ENCODE measurements at places on chromosomes 2 and 18.

- no peak for DNase-seq
Observed at GRCh38 chr2:172256886-172257285, 154.2 kb upstream of the DLX2 start.

- no peak for DNase-seq
Observed at GRCh38 chr18:50791599-50792438, 28.0 kb downstream of the MRO start.

DNA sequence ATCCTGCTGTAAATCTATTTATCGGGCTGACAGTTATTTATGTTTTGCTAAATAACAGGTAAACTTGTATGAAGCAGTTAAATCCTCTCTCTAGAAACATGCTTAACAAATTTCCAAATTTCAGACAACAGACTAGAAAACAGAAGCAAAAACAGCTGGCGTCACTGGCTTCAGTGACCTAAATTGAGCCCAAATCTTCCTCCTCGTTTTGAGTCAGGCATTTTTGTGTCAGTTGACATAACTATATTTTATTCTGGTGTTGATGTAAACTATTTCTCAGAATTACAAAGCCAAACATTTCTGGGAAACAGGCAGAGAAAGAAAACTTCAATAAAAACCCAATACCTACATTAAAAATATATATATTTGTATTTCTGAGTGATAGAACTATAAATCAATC, 21.7 kb downstream of the RBMS1 start:
- DNase-seq, result no peak

- no peak for DNase-seq
Observed at GRCh38 chr2:165105926-165106325, 97.9 kb downstream of the SCN3A start.

DNA sequence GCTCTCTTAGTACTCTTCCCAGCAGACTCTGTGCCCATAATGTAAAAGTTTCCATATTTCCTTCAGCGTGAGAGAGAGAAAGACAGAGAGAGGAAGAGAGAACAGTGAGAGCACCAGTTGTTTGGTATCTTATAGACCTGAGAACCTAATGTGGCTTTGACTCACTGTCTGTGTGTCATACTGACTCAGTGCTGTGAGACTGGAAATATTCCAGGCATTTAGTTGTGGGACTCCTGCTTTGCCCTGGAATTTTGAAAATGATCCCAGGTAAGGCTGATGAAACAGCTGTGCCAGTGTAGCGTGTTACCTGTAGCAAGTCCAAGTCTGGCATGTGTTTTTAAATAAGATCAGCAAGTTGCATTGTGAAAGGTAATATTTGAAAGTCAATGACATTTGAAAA, 87.9 kb upstream of the KCNH7 start:
- DNase-seq, result peak; percentile 92

GRCh38 chr2:235955664-235956063, 212.5 kb downstream of the GBX2 start:
- no peak for DNase-seq

DNA sequence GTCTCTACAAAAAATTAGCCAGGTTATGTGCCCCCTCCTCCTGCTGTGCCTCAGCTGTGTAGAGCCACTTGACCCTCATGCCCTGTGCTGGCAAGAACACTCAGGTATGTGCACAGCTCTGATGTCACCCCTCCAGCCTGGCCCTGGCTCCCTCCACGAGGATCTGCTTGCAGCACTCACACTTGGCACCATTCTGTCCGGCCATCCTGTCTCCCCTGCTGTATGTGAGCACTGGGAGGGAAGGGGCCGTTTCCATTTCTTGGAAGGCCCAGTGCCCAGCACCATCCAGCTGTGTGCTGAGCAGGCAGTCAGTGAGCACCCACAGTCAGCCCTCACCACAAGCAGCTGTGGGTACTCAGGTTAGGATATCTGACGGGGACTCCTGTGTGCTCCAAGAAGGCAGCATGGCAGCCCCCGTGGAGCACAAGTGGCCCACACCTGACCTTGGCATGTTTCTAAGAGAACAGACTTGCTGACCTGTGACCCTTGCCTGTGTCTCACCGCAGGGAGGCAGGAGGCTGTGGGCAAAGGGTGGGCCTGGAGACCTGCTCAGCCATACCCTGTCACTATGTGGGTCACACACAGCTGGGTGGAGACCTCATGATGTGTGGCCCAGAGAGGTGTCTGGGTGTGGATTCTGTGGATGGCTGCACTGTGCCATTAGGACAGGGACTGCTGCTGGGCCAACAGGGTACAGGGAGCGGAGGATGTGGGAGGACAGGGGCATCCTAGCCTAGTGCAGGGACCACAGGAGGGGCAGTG, 31.5 kb downstream of the USP34 start:
- no peak for DNase-seq

DNA sequence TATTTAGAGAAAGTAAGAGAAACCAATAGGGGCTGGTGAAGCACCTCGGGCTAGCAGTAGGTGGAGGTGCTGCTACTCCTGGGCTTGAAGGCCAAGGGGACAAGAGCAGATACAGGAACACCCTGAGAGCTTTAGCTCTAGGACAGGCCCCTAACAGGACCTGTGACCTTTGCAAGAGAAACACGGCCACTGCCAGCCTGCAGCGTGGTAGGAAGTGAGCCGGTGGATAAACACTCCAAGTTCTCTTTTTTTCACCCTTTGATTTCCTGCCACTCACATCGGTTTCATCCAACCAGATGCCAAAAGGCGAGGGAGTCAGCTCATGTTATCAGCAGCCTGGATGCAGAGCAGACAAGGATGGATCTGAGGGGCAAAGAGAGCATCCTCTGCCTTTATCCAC, 66.8 kb upstream of the SPRED2 start:
- no peak for DNase-seq

GRCh38 chr2:222052934-222053367, 245.8 kb downstream of the PAX3 start:
- no peak for DNase-seq

All from RCC 7860 (cell line).